ENCODE measurements at places on chromosomes 1 and 21. TPM values are rescaled to one million over a fixed set of nuclear protein-coding genes. Genes with fewer than 3 reads are reported as not detected.

GRCh38 chr1:203229471-203230135 is at the start of gene CHIT1:
CHIT1 (minus strand) TSS chr1:203229673; CDS start chr1:203229636, 37 bp downstream.
- no peak for DNase-seq

DNA sequence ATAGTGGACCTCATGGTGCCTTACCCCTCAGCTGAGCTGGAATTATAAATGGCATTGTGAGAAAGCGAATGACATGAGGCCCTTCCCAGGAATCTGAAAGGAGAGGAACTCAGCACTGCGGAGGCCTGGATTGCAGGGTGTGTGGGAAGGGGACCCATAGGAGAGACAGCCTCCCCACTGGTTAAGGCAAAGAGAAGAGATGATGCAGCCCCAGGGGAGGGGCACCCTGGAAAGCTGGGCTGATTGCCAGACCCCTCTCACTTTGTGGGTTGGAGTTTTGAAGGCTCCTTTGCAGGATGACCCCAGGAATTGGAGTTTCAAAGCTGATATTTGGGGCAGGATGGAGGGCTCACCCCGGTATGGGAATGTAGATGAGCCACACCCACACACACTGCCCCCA is 2.0 kb downstream of the NPPB start:
- DNase-seq: no peak

DNA sequence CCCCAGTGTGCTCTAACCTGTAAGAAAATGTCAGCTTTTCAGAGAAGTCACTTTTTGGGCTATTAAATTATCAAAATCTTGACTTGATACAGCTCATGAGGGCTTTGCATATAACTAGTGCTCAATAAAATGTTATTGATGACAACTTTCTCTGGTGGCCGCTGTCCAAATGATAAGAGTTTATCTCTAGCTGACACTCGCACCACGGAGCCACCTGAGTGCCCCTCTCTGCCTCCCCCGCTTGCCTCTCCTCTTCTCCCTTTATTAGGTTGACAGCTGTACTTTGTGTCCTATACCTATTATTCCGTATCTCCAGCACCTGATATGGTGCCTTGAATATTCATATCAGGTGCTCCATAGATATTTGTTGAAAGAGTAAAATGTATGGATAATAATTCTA is 82.8 kb downstream of the PHTF1 start:
- DNase-seq: no peak

GRCh38 chr1:233725423-233725822 is 111.5 kb downstream of the KCNK1 start:
- DNase-seq: no peak

DNA sequence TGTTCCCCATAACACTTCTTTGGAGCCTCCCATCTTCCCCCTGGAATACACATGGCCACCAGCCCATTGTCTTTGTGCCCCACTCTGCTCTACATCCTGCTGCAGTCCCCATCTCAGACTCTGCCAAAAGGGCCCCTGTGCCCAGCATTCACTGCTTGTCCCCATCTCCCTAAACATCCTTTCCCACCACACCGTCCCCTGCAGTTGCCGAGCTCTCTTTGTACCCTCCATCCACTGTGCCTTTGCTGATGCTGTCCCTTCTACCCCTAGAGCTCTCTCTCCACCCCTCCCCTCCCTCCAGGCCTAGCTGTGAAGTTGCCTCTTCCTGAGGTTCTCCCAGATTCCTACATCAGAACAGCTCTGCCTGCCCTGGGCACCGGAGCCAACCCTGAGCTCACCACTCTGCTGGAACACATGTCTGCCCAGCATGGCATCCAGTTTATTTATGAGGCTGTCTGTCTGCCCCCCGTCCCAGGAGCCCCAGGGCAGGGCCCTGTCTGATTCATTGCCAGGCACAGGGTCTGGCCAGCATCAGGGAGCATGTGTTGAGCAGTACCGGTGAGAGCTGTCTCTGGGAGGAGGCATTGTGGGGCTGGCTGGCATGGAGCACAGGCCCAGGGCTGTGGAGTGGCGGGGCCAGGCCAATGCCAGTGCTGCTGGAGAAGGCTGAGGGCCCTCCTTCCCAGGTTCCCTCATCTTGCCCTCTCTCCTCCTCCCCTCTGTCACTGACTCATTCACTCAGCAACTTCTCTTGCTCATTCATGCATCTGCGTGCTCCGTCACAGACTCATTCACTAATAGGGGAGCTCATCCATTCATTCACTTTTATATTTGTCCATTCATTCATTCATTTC is 28.8 kb downstream of the EDN2 start:
- no peak for DNase-seq

Gene BRDT
- not detected for total RNA-seq

Gene SAMD13
- 0.46 TPM for total RNA-seq

Gene TLCD4
- 0.24 TPM for total RNA-seq

Gene RUNX1
- total RNA-seq: 56.2 TPM

DNA sequence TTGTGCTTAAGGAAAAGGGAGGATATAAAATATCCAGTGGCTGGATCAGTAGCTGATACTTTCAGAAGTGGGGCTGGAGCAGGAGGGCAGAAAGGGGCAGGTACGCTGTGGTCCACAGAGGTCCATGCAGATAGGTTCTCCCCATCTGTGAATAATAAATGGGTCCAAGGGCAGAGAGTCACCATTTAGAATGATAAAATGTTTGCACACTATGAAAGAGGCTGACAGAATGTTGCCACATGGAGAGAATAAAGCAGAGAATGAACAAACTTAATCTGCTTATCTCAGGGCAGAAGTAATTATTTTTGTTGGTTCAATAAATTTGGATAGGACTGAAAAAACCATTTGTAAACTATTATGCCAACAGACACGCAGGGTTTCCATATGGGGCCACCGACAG is 16.6 kb upstream of the ADAM30 start:
- DNase-seq: no peak

GRCh38 chr1:199403531-199404116 is 623.9 kb upstream of the NR5A2 start:
- DNase-seq: no peak

Data from activated T-cell treated with anti-CD3 and anti-CD28 coated beads, Interleukin-2, amount 50 U/mL, for 72 hours (primary cell).